ENCODE measurements at places on chromosomes 16 and 17.

DNA sequence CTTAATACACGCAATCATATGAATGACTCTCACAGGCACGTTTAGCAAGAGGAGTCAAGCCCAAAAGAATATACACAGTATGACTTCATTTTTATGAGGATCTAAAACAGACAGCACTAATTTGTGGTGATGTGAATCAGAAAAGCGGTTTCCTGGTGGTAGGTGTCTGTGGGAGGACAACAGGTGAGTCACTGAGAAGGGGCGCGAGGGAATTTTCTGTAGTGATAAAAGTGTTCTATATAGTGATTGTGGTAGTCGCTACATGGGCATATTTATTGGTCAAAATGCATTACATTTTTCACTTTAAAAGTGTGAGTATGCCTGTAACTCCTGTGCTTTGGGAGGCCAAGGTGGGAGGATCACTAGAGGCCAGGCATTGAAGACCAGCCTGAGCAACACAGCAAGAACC lies 7.6 kb upstream of the TNRC6A start:
- DNase-seq: no peak

DNA sequence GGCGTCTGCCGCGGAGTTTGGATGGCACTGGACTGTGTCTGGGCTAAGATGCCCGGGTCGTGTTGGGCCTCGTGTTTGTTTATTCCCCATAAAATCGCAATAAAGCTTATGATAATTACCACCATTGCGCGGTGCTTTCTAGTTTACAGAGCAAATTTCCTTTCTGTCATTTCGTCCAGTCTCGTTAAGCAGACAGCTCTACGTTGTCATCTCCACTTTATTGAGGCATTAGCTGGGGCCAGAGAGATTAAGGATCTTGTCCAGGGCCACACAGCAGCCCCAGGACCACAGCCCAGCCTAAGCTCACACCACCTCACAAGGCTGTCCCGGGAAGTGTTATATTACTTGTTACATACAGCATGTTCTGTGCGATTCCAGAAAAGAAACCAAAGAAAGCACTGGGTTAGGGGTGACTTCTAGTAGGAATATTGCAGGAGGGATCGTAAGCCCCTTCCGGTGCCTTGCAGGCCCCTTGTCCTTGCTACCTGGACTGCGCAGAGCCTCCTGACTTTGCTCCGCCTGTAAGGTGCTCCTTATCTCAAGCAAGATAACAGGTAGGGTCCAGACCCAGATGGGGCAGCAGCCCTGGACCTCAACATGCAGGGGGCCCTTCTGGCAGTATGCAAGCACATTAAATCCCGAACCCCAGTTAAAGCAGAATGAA lies 6.3 kb downstream of the NOS2 start:
- DNase-seq: no peak

- DNase-seq: no peak
Observed at GRCh38 chr17:42122371-42123303, at the start of gene HSPB9. HSPB9 (plus strand) TSS chr17:42122804; CDS start chr17:42122851, 47 bp downstream.

DNA sequence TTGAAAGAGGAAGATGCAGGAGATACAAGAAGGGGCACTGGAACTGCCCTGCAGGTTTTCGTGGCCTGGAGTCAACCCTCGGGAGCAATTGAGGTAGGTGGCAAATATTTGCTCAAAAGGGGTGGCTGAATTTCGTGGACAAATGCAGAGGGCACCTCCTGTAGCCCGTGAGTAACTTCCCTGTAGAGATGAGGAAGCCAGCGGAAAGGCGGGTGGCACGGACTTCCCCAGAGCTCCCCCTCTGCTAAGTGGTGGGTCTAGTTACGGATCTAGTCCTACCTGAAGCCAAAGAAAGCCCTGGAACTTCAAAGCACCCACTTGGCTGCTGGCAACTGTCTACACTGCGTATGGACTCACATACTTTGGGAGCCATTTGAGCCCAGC lies 1.0 kb upstream of the ATP2C2 start:
- no peak for DNase-seq
